Stimulated activated CD8-positive, alpha-beta memory T cell treated with anti-CD3 and anti-CD28 coated beads, Interleukin-2, amount 100 ng/mL, for 1 hour (primary cell): ENCODE measurements at places on chromosomes 5 and 9.
A peak's percentile ranks its signal among the peaks of the same experiment; 100 is the strongest.

- no peak for DNase-seq
Measured at GRCh38 chr5:24703934-24704333, 59.2 kb upstream of the CDH10 start.

GRCh38 chr9:124361128-124361527 is 54.1 kb downstream of the PSMB7 start:
- no peak for DNase-seq

DNA sequence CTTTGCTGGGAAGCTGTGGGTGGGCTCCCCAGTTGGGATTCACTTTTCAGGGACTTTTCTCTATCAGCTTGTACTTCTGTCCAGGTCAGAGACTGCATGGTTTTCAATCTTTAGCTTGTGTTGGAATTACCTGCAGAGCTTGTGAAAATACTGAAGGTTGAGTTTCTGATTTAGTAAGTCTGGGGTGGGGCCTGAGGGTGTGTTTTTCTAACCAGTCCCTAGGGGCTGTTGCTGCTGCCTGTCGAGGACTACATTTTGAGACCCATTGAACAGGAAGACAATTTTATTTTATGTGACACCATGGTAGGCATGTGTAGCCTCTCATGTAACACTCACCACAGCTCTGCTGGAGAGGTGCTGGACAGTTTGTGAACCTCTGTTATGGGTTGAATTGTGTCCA is 14.7 kb upstream of the MLANA start:
- DNase-seq = no peak

DNA sequence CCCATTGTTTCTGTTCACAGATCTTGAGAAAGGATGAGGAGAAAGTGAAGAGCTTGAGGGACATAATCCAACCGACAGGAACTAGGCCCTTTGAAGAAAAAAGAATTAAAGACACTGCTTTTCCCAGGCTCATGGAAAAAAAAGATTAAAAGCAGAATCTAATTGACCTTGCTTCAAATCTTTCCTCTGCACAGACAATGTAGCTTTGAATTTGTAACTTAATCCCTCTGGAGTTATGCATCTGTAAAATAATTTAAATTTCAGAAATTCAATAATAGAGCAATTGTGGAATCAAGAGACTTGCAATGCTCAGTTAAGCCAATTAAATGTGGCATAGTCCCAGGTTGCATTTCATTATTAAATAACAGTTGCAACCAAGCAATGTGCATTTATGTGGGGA is 64.6 kb downstream of the SVEP1 start:
- no peak for DNase-seq

DNA sequence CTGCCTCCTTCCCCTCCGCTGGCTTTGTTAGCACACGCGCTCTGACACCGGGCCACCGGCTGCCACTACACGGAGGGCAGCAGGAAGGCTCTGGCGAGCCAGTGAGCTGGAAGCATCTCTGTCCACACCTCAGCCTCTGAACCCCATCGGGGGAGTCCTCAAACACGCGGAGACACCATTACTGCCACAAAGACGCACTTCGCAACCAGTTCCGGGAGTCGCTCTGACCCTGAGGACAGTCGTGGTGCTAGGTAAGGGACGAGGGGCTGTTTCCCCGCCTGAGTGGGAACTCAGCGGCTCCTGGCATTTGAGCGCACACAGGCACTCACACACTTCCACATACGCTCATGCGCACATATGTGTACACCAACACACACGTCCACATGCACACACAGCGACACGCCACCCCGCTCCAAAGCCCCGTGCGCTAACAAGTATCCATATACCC is 160.0 kb downstream of the C9orf152 start:
- DNase-seq = no peak

DNA sequence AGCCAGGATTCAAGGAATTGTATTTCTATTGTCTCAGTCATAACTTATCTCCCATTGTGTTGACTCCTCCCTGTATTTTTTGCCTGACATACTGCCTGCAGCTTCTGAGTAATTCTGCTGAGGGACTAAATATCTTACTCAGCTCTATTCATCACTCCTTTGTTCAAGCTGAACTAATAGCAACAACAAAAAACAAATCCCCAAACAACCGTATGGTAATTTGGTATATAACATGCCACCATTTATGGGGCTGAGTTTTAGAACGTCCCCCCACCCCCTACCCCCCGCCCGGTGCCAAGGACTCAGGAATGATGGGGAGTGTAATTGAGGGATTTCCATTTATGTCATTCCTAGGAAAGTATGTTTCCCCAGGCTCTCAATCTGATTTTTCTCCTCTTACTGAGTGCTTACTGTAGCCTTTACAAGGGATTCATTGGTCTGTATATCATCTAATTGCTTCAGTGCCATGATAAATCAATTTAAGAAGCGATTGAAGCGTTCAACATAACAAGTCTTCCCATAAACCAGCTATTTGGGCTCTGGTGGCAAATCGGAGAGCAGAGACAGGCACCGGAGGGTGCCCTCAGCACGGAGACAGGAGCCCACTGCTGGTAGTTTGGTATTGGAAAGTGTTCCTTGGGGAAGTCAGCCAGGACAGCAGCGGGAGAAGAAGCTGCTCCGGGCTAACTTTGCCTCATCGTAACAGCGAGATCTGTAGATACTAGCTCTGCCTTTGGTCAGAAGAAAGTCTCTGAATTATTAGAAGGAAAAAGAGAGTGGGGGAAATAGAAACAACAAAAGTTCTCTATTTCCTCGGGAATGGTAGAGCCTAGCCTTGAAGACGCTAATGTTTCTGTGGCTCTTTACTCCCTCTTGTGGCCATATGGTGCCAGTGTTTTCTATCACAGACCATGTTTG is 40.7 kb upstream of the HSD17B4 start:
- DNase-seq = peak; percentile 29

GRCh38 chr5:128681096-128681495 is 143.1 kb upstream of the FBN2 start:
- no peak for DNase-seq

DNA sequence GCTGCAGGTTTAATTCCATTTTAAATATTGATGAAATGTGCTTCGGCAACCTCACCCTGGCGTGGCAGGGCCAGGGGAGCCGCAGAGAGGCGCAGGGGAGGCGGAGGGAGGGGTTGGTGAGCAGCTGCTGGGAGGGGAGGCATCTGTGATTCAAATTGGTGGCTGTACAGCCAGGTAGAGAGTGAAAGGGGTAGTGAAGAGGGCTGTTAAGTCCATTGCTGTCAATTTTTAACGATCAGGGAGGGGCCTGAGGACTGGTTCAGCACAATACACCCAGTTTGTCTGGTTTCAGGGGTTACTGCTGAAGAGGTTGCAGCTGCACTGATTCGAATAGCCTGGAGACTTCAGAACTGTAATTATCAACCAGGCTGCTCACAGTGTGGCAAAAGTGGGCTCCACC is 31.3 kb downstream of the LHX6 start:
- DNase-seq = no peak

DNA sequence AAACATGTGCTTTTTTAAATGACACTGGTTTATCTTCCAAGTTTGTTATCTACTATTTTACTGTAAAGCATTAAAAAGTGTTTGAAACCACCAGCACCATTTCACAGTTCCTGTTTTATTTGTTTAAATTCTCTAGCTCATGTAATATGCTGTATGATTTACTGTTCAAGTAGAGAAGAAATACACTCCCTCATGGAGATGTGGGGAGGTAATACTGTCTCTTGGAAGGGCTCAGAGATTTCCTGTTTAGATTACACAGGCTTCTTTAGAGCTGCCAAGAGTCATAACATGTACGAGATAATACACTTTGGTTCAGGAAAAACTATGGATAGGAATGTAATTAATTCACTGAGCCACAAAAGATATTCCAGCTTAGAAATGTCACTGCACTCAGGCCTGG is 135.0 kb upstream of the CCDC152 start:
- DNase-seq = no peak

DNA sequence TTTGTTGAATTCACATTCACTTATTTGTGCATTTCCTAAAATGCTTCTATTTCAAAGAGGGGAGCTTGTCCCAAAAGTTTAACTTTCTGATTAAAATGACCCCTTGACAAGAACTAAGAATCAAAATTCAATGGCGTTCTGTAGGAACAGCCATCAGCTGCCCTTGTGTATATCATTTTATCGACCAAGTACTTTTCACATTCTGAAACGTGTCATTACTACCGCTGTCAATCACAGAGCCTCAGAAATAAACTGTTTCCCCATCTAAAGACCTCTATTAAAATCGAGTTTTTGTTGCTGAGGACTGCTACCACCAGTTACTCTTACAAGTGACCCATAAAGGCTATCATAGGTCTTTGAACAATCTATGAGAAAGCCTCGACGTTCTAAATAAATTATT is 1.6 kb upstream of the FOXD1 start:
- DNase-seq = no peak

DNA sequence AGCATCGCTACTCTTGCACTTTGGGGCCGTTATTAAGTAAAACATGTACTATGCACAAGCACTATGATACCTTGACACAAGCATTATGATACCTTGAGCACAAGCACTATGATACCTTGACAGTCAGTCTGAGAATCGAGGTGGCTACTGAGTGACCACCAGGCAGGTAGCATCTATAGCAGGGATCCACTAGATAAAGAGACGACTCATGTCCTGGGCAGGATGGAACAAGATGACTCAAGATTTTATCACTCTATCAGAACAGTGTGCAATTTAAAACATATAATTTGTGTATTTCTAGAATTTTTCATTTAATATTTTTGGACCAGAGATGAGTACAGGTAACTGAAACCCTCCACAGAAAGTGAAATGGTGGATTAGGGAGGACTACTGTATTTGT is 16.9 kb downstream of the CHSY3 start:
- no peak for DNase-seq

GRCh38 chr9:95462249-95463147 is 54.3 kb downstream of the PTCH1 start:
- peak; percentile 40 for DNase-seq

GRCh38 chr9:4297786-4298254 is 2.0 kb downstream of the GLIS3 start:
- no peak for DNase-seq

DNA sequence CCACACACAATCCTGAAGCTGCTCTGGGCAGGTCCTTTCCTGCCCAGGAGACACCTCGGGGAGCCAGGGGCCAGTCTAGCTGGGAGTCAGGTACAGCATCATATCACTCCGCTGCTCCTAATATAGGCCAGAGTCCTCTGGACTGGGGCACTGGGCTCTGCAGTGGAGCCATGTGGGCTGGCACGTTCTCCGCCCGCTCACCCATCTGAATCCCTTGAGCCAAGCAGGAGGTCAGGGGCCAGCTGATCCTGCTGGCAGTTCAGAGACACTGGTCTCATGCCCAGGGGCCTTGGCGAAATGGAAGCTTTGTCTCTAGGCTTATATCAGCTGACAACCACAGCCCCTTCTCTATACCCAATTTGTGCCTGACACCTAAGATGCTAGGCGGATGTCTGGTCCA is 9.3 kb upstream of the CORO2A start:
- DNase-seq = no peak

DNA sequence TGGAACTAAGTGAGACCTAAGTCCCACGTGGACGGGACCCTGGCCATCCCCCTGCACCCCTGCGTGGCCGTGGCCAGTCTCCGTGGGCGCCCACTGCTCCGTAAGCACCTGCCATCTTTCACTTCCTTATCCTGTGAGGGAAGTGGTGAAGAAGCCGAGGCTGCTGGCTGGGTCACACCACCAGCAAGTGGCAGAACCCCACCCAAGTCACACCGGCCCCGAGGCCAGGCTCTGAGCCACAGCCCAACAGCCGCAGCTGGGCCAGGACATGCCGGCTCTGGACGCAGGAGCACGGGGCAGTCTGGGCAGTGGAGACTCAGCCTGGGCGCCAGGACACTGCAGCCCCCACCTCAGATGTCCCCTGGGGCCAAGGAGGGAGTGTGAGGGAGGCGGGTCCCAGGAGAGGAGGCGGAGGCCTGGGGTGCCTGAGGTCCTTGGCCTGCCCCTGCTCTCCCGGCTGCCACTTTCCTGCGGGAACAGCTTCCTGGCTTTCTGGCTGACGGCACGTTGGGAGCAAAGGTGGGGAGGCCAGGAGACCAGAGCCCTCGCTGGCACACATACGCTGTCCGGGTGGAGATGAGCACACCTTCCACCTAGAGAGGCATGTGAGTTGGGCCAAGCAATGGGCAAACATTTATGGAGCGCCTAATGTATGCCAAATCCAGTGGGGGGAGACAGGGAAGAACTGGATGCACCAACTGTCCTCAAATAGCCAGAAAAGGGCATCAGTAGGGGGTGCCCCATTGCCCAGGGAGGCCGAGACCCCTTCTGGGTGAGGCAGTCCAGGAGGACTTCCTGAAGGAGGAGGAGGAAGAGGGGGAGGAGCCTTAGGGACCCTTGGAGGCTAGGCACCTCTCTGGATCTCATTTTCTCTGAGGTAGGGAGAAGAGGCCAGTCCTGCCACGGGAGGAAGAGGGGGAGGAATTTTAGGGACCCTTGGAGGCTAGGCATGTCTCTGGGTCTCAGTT is 43.9 kb upstream of the EGFL7 start:
- DNase-seq = no peak

DNA sequence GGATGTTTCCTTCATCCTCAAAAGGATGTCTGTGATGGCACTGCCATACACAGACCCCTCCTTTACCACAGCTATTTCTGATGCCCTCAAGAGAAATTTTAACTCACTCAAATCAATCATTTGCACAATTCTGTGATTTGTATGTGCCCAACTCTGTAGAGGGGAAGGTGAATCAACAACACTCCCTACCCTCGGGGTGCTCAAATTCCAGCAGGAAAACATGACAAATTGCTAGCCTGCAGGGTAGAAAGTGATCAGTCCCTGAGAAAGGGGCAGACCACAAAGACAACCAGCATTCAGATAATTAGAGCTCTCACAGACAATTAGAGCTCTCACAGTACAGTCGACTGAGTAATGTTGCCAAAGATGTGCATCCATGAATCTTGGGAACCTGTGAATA is 45.3 kb upstream of the FOXE1 start:
- DNase-seq = no peak

GRCh38 chr5:93954421-93955069 is 213.1 kb upstream of the POU5F2 start:
- no peak for DNase-seq

DNA sequence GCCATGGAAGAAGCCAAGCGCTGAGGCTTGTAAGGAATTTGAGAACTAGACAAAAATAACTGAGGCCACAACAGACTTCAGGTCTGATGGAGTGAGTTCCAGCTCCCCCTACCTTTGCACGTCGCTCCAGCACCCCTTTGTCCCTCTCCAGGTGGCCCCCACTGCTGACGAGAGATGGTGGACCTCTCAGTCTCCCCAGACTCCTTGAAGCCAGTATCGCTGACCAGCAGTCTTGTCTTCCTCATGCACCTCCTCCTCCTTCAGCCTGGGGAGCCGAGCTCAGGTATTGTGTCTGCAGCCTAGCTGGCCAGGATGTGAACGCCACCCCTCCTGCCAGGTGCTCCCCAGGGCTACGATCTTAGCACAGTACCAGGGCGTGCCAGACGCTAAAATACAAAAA is 5.2 kb downstream of the BTNL9 start:
- no peak for DNase-seq

- DNase-seq = no peak
Measured at GRCh38 chr5:173318881-173319620, 9.2 kb downstream of the STC2 start.

DNA sequence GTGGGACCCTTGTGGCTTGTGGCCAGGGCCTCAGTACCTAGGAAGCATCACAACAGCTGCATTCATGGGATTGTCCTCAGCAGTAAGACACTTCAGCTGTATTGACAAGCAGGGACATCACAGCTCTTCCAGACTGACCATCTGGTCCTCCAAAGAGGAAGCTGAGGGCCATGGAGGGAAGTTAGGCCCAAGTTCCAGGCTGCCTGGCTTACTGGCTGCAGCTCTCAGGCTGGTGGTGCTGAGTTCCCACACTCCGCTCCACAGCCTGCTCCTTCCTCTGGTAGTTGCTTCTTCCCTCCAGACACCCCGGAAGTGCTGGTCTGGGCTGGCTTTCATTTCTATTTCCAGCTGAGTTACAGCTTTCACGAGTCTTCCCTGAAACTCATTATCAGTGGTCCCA is 5.7 kb upstream of the STING1 start:
- DNase-seq = no peak
